ENCODE measurements at places on chromosomes 5 and 9.
A peak's percentile ranks its signal among the peaks of the same experiment; 100 is the strongest.

- DNase-seq, result no peak
These were observed 22.5 kb upstream of the ADAMTSL1 start for GRCh38 chr9:18451406-18451805.

DNA sequence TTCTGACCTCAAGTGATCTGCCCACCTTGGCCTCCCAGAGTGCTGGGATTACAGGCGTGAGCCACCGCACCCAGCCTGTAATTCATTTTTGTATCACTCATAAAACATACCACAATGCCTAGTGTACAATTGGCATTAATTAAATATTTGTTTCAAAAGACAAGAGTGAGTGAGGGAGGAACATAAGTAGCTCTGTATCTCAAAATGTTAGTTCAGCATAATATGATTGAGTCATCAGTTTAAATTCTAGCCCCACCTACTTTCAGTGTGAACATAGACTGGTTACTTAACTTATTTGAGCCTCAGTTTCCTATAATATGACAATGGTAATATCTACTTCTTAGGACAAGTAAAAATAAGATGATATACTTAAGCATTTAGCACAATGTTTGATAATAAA lies 26.9 kb downstream of the INVS start:
- DNase-seq, result no peak

GRCh38 chr5:43268188-43268820 lies 44.9 kb downstream of the HMGCS1 start:
- no peak for DNase-seq

GRCh38 chr9:126009047-126009446 lies 261.9 kb downstream of the PBX3 start:
- DNase-seq, result no peak

GRCh38 chr5:122877518-122877917 lies 32.1 kb downstream of the SNX24 start:
- DNase-seq, result no peak

GRCh38 chr9:23321049-23321448 lies 505.0 kb downstream of the ELAVL2 start:
- no peak for DNase-seq

DNA sequence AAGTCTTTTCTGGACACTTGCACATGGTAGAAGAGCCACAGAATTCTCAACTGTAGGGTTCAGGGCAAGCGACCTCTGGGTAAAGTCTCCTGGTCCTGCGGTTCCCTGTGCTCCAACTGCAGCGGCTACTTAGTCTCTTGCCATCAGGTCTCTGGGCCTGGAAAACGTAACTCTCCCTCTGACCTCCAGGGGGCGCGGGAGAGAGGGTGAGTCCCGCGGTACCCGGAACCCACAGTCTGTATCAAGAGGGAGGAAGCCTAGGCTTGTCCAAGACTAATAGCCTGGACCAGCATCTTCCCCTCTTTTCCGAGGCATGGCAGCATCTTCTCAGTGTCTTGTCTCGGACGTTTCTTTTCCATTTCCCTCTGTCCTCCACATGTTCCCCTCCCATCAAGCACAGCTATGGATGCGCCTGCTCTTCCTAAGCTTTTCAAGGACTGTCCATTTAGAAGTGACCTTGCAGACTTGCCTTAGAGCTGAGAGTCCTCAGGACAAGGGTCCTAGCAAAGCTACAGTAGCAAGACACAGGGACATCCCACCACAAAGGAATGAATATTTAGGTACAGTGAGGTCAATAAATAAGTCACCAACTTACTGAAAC lies 59.3 kb downstream of the FSTL4 start:
- peak; percentile 16 for DNase-seq

GRCh38 chr9:115946530-115946929 lies 207.1 kb upstream of the PAPPA start:
- DNase-seq, result no peak

DNA sequence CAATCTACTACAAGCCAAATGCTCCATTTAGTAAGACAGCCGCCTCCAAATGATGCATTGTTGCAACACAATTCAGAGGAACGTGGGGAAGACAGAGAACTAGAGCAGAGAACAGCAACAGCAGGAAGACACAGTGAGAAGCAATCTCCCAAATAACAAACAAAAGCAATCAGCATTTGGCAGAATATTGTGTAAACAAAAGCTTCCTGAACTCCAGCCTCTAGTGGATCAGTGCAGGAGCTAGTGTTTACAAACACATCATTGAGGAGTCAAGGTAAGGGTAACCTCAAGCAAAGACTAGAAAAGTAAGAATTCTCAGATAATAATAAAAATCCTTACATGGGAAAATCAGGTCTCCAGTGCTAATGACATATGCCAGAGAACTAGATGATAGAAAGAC lies 20.6 kb downstream of the FST start:
- no peak for DNase-seq

DNA sequence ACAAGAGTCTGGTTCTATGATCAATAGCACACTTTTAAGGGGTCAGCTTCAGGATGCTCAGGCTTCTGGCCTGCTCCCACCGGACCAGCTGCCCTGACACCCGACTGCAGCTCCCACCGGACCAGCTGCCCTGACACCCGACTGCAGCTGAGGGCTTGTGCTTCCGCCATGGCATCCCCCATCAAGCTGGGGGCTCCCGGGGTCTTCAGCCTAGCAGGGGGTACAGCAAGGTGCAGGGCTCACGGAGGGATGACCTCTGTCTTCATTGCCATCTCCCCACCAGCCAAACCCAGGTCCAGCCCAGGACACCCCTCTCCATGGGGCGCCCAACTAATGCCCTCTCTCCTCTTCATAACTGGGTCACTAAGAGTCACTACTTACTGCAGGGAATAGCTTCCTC lies 1.9 kb downstream of the FLT4 start:
- DNase-seq, result no peak

DNA sequence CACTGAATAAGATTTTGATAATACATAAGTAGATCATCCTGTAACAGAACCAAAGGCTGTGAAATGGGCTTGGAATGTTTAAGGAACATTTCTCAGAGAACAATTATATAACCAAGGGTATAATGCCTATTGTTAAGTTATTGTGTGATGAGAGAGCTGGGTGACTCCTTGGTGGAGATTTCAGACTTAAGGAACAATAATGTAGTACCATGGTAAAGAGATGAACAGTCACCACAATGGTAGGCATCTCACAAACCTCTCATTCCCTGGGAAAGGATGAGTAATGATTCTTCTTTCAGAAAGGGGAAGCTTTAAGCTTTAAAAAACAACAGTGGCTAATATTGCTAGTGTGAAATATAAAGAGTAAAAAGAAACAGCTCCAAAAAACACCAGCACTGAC lies 147.4 kb downstream of the TRIM36 start:
- DNase-seq, result no peak

GRCh38 chr9:79889369-79889768 lies 317.6 kb downstream of the TLE4 start:
- no peak for DNase-seq

- no peak for DNase-seq
These were observed 58.6 kb downstream of the VAV2 start for GRCh38 chr9:133933426-133934026.

GRCh38 chr9:94714494-94714893 lies 12.0 kb upstream of the AOPEP start:
- no peak for DNase-seq

DNA sequence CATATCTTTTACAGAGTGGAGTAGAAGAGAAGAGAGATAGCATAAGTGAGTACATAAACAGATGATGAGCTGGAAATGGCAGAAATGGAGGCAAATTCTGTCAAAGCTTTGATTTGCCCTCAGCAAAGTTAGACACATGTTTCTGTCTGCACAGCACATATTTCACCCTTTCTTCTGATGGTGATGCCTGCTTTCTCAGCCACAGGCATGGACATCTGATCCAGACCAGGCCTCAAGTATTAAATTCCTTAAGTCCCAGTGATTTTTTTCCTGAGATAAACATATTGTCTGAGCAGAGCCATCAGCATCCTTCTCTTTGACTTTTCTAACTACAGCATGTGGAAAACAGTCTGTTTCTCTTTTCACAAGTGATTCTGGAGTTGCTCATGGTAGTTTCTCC lies 409.8 kb downstream of the MAN2A1 start:
- DNase-seq, result no peak

DNA sequence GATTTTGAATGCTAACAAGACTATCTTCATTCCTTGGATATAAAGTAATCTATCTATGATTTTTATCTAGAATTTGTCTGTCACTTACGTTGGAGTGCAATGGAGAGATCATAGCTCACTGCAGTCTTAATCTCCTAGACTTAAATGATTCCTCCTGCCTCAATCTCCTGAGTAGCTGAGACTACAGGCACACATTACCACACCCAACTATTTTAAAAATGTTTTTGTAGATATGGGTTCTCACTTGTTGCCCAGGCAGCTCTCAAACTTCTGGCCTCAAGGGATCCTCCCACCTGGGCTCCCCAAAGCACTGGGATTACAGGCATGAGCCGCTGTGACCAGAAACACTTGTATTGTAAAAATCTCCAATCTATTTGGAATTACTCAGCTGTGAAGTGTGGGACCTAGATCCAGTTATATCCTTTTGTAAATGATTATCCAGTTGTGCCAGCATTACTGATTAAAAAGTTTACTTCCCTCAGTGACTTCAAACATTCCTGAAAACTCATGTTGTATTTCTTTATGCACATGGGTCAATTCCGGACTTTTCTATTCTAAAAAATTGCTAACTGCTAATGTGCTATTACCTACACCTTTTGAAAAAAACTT lies 1793.8 kb upstream of the WWC1 start:
- no peak for DNase-seq

DNA sequence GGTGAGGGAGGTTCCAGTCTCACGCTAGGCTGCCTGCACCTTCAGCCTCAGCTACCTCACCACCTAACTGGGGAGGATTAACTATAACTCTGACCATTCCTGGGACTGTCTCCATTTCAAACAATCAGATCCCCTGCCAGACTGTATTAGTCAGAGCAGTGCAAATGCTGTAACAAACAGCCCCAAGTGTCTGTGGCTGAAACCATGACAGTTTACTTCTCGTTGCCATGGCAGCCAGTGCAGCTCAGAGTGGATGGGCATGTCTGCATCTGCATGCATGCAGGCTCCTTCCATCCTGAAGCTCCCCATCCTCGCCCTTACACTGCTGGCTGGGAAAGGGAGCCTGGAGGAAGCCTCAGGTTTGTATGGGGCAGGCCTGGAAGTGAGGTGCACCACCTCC lies 86.7 kb downstream of the KCNIP1 start:
- DNase-seq, result no peak

DNA sequence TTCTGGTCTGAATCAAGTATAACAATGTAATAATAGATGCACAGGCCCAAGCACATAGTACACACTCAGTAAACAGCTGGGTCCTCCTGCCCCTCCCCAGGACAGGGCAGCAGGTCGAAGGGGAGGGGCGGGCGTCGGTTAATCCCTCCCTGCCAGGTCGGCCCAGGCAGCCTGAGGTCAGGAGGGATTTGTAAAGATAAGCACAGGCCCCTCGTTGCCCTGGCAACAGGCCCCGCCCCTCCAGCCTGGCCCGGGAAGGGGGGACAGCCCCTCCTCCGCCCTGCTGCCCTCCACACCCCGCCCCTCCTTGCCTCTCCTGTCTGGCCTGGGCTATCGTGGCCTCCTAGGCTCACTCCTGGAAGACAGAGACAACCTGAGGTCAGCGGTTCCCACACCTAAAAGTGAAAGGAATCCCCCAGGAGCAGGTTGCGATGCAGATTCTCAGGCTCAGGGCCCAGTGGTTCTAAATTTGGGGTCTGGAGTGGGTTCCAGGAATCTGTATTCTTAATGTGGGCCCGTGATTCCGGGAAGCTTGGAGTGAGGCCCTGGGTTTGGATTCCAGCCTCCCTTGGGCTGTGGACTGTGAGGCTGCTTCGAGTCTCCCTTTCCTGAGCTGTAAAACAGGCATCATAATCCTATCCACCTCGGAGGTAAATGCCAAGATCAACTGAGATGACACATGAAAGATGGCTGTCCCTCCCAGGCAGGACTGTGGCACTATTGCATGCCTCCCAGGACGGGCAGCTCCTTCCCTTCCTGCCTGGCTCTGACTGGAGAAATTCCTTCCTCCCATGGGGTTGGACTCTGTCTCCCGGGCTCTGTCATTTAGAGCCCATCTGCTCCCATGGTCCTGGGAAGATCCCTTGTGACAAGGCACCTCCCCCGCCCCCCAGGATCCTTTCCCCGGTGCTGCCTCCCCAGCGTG lies 4.4 kb downstream of the CRB2 start:
- DNase-seq, result peak; percentile 28

GRCh38 chr9:125374443-125375309 lies 113.0 kb downstream of the GAPVD1 start:
- peak; percentile 32 for DNase-seq

DNA sequence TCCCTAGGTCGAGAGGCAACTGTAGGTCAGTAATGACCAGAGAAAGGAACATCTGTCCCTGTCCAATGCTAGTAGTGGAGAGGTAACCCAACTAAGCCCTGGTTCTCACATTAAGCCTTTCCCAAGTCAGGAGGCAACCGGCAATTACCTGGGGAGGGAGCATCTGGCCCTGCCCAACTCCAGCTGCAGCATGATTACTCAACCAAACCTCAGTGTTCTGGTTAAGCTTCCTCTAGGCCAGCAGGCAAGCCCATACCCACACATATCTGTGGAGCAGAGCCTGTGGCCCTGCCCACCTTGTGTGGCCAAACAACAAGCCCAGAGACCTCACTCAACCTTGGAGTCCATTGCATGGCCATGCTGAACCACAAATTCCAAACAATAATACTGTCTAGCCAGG lies 220.8 kb upstream of the SLC24A2 start:
- DNase-seq, result no peak

GRCh38 chr5:83827111-83827557 lies 106.5 kb upstream of the HAPLN1 start:
- no peak for DNase-seq

DNA sequence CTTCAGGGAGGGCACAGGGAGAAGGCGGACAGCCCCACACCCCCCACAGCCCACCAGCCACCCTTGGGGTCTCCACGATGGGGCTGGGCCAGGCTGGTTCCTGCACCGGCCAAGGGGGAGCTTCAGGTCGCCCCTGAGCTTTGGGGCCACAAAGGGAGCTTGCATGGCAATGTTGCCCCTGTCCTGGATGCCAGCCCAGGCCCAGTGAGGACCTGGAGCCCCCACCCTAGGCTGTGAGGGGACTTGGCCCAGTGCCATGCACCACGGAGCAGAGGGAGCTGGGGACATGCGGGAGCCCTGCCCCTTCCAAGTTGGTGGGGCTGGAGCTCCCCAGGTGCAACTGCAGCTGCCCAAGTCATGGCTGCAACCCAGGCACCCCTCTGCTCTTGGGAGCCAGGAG lies 18.4 kb downstream of the TMEM38B start:
- no peak for DNase-seq

Data from NCI-H187 (cell line).